ENCODE measurements at places on chromosomes 5 and 9. TPM values are rescaled to one million over a fixed set of nuclear protein-coding genes. Genes with fewer than 3 reads are reported as not detected.

GRCh38 chr5:2303431-2304100, 420.8 kb upstream of the IRX4 start:
- H3K36me3 ChIP-seq = no peaks in the 10 kb centered on the region
- no peaks in the 10 kb centered on the region for H3K27me3 ChIP-seq
- no peaks in the 10 kb centered on the region for H3K4me1 ChIP-seq
- no peak overlapping the region for H3K27ac ChIP-seq
- no peak overlapping the region for H3K4me3 ChIP-seq
- DNase-seq = no peak

Gene INSL4
- total RNA-seq = not detected

Gene PCDH1
- total RNA-seq = 35.3 TPM

- no peaks in the 10 kb centered on the region for H3K36me3 ChIP-seq
- no peak overlapping the region for H3K27ac ChIP-seq
- peaks cover 16% of the 10 kb centered on the region for H3K27me3 ChIP-seq
- no peak for DNase-seq
These were observed 47.3 kb downstream of the KCNIP1 start for GRCh38 chr5:170551076-170551475.

Gene MARCHF11
- total RNA-seq = not detected

Gene ECM2
- not detected for total RNA-seq

- no peaks in the 10 kb centered on the region for H3K27me3 ChIP-seq
- peaks cover 10% of the 10 kb centered on the region for H3K4me1 ChIP-seq
- H3K27ac ChIP-seq = no peak overlapping the region
- no peak overlapping the region for H3K4me3 ChIP-seq
- no peaks in the 10 kb centered on the region for H3K36me3 ChIP-seq
These were observed 18.3 kb upstream of the MSANTD3 start for GRCh38 chr9:100408546-100409175.

DNA sequence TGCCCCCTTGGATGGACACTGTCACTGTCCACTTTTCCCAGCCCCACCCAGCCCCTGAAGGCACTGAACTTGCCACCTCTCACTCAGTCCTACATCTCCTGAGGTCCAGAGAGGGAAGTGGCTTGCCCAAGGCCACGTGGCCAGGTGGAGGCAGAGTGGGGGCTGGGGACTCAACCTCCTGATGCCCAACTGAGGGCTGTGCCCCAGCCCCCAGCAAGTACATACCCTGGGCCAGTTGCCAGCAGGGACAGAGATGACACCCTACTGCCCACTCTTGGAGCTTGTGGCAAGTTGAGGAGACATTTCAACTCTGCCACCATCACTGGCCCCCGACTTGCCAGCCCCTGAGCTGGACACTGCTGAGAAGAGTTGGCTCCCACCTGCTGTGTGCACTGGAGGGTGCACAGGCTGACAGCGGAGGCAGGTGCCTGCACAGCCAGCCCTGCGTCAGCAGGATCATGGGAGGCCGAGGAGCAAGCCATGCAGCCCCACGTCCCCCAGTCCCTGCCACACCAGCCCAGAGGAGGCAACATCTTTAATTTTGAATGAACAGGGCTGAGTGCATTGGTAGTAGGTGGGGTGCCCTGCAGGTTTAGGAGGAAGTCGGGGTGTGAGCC, 39.4 kb downstream of the UNC5A start:
- no peak overlapping the region for H3K4me3 ChIP-seq
- no peak for DNase-seq
- H3K27ac ChIP-seq = no peak overlapping the region
- H3K4me1 ChIP-seq = no peaks in the 10 kb centered on the region

GRCh38 chr5:62333250-62333794, 27.3 kb downstream of the KIF2A start:
- DNase-seq = no peak
- no peak overlapping the region for H3K4me3 ChIP-seq
- H3K36me3 ChIP-seq = peaks cover 8% of the 10 kb centered on the region
- peaks cover 16% of the 10 kb centered on the region for H3K4me1 ChIP-seq
- no peak overlapping the region for H3K27ac ChIP-seq
- H3K27me3 ChIP-seq = no peaks in the 10 kb centered on the region

Gene GARIN3
- not detected for total RNA-seq

Measured in stomach (tissue), 19 donors.